ENCODE measurements at places on chromosomes 1 and 21.
A peak's percentile ranks its signal among the peaks of the same experiment; 100 is the strongest.

- no peak for DNase-seq
Measured at GRCh38 chr1:166918088-166918955, 42.3 kb upstream of the TADA1 start.

GRCh38 chr1:55129194-55129728, 85.9 kb downstream of the USP24 start:
- DNase-seq: peak; percentile 87

- no peak for DNase-seq
Measured at GRCh38 chr1:11374748-11375110, 101.7 kb downstream of the UBIAD1 start.

GRCh38 chr21:20527731-20528460, 470.3 kb upstream of the NCAM2 start:
- DNase-seq: no peak

DNA sequence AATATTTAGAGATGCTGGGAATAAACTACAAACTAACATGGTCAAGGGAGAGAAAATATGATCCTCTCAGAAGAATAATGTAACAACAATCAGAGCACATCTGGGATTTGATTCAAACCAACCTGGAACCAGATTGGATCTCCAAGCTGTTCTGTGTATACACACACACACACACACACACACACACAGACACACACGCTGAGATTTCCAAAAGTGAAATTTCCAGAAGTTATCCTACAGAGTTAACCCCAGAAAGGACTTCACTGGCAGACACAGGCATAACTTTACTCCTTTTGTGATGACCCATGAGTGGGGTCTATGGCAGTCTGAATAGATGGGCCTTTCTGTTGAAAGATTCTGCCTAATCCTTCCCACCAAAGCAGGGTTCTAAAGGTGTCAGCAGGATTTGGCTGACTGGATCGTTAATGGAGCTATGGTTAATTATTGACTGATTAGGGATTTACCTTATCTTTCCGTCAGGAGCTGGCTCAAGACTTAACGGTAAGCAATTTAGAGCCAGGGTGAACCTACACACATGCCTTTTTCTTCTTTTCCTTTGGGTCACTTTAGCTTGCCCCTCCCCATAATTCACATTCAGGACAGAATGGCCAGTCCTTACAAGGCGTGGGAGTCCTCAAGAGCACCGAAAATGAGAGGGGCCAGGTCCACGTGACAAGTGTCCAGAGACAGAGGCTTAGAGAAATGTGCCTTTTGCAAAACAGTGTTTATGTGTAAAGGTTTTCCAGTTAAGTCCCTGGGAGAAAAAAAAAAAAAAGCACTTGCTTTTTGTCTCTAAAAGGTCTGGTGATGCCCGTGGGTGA, 10.9 kb upstream of the PROX1 start:
- DNase-seq: no peak

DNA sequence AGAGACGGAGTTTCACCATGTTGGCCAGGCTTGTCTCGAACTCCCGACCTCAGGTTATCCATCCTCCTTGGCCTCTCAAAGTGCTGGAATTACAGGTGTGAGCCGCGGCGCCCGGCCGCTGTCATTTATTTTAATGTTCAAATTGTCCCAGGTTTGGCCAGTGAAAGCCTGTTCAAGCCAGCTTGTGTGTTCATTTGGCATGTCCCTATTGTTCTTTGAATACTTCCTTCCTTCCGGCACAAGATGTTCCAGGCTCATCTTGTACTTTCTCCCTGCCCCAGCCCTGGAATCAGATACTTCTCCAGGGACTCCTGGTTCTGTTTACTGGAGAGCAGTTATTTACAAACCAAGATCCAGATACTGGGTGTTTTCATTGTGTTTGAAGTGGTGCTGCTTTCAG, 37.0 kb downstream of the ZBTB8B start:
- DNase-seq: no peak

DNA sequence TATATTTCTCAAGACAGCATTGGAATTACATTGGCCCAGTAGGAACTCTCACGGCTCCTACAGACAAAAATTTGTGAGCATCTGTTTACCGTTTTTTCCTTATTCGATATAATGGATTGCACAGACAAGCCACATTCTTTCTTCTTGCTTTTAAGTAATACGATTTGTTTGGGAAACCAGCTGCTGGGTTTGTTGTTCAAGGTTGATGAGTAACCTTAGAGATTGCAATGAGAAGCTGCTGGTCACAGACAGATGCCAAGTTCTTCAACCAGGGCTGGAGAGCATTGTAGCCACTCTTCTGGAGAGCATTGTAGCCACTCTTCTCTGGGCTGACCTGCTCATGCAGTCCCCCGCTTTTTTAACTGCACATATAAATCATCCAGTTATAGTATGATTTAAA, 1.4 kb upstream of the MIA3 start:
- DNase-seq: peak; percentile 74

DNA sequence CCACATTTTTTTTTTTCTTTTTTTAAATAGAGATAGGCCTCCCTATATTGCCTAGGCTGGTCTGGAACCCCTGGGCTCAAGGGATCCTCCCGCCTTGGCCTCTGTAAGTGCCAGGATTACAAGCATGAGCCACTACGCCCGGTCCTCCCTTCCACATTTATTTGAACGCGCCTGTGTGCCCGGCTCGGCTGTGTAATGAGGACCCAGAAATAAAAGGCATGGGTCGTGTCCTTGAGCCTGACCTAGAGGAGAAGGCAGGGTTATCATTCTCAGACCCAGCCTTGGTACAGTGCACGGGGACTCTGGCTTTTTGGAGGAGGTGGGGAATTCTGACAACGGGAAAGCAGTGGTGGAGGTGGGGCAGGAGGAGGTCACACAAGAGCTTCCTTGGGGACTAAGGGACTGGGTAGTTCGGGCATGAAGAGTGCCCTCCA, 841 bp downstream of the CENPF start:
- no peak for DNase-seq

DNA sequence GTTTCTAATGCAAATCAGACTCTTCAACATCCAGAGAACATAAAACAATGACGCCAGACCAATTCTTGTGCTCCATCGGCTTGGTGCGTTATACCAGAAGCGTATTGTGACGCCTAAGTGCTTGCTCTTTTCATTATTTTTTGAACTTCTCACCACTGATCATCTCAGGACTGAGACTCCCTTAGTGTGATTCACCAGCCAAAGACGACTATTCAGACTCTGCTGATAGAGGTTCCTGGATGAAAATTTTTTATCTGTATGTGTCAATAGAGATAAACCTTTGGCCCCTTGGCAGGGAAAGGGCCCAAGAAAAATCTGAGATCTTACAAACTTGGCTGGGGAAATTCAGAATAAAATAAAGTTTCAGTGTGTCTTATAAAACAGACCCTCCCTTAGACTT, 856 bp upstream of the GREM2 start:
- no peak for DNase-seq

All from astrocyte of the spinal cord (primary cell).